ENCODE measurements at places on chromosomes 5 and 9. TPM values are rescaled to one million over a fixed set of nuclear protein-coding genes. Genes with fewer than 3 reads are reported as not detected.
A peak's percentile ranks its signal among the peaks of the same experiment; 100 is the strongest.

- no peak for DNase-seq
Measured at GRCh38 chr9:107999890-108000289, 510.3 kb upstream of the KLF4 start.

TICAM2 gene
- total RNA-seq, result 4.3 TPM

DNA sequence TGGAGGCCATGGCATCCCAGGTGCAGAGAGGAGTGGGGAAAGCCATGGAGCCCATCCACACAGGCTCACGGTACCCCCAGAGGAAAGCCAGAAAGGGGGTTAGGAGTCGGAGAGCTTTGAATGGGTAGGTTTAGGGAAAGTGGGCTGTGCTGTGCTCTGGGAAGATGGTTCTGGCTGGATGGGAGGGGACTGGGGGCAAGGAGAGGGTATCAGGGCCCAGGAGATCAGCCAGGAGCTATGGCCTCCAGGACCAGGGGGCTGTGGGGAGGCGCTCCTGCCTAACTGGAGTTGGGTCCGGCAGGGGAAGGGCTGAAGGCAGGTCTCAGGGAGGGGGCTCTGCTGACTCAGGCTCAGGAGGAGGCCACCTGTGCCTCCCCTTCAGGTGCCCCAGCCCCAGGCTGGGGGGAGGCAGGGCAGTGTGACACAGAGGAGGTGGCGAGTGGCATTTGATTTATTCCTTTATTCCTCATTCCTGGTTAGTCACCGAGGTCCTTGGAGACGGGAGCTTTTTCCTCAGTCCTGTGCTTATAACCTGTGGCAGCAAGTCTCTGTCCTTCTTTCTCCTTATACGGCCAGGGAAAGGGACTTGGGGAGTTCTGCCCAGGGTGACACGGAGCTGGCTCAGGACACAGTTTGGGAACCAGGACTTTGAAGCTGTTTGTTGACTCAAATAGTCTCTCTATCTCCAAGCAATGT, 60.8 kb downstream of the TSTD2 start:
- DNase-seq, result no peak

GRCh38 chr5:82439750-82440445, 161.7 kb upstream of the RPS23 start:
- peak; percentile 12 for DNase-seq

- DNase-seq, result no peak
Measured at GRCh38 chr5:132176521-132176945, 51.1 kb downstream of the P4HA2 start.

DNA sequence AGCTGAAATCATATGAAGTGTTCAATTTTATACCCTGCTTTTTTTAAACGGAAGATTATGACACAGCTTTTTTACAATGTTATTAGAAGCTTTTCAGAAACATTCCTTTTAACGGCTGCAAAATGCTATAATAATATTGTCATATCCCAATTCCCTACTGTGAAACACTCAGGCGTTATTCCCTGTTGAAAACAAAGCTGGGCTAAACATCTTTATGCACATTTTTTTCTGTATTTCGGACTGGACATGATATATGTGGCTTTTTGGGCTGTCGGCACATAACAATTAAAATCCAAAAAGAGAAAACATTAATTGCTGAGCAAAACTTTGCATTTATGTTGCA, 12.0 kb upstream of the CTSL start:
- DNase-seq, result no peak

Data from IMR-90 (cell line).